Activated T-cell treated with anti-CD3 and anti-CD28 coated beads, Interleukin-2, amount 50 U/mL, for 4 hours (primary cell): ENCODE measurements at places on chromosomes 1 and 21. TPM values are rescaled to one million over a fixed set of nuclear protein-coding genes. Genes with fewer than 3 reads are reported as not detected.

- no peak for DNase-seq
These were observed 7.3 kb upstream of the NRAS start for GRCh38 chr1:114723915-114724314.

DNA sequence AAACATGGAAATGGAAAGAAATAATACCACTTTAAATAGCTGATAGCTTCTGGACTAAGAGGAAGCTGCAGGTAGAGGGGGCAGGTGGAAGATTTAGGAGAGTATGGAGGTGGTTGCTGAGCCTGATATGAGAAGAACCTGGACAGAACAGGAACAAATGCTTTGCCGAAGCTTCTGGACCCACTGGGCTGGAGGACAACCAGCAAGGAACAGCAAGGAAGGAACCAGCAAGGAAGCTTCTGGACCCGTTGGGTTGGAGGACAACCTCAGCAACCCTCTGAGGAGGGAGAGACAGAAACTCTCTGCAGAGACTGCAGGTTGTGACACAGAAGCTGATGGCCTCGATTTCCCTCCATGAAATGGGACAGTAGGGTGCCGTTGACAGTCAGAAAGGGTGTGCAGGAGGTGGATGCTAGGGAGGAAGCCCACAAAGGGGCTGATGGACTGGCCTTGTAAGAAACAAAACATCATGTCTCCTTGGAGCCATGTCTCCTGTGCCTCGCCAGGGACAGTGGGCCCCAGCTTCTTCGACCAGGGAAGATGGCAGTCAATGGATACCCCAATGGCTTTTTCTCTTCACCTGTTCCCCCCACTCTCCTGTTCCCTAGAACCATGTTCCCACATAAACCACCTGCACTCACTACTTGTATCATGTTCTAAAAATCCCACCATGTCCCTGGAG, 8.3 kb upstream of the WNT3A start:
- DNase-seq = no peak

GRCh38 chr21:41170859-41171609, 3.1 kb downstream of the BACE2 start:
- no peak for DNase-seq

DNA sequence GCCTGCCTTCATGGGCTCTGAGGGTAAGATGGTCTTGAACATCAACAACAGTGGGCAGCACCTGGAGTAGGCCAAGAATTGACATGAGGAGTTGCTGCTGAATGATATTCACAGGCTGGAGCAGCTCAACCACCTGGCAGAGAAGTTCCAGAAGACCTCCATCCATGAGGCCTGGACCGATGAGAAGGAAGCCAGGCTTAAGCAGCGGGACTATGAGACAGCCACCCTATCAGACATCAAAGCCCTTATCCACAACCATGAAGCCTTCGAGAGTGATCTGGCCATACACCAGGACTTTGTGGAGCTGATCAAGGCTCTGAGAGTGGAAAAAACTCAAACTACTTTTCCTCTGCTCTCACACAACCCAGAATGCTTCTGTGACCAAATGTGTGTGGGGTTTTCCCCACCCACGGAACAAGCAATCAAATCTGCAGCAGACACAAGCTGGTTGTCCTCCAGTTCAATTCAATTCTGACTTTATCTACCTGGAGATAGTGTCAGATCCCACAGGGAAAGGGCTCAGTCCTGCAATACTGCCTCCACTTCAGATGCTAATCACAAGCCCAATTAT, 12.1 kb upstream of the EPHA10 start:
- no peak for DNase-seq

- no peak for DNase-seq
These were observed 4.5 kb downstream of the PMVK start for GRCh38 chr1:154931940-154932487.

DNA sequence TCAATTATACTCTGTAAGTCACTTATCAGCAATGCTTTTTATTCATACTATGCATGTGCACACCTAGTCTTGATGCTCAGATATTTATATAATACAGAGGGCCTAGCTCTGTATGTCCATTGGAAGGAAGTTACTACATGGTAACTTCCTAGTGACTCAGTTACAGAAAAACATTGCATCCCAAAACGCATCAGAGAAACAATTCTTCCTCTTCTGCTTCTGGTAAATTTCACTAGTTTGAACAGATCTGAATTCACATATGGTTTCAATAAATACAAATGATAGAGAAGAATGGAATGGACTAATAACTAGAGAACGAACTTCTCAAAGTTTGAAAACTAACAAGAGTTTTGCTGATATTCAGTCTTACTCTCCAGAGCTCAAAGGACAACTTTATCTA, 811.3 kb upstream of the ADGRL2 start:
- DNase-seq = no peak

DNA sequence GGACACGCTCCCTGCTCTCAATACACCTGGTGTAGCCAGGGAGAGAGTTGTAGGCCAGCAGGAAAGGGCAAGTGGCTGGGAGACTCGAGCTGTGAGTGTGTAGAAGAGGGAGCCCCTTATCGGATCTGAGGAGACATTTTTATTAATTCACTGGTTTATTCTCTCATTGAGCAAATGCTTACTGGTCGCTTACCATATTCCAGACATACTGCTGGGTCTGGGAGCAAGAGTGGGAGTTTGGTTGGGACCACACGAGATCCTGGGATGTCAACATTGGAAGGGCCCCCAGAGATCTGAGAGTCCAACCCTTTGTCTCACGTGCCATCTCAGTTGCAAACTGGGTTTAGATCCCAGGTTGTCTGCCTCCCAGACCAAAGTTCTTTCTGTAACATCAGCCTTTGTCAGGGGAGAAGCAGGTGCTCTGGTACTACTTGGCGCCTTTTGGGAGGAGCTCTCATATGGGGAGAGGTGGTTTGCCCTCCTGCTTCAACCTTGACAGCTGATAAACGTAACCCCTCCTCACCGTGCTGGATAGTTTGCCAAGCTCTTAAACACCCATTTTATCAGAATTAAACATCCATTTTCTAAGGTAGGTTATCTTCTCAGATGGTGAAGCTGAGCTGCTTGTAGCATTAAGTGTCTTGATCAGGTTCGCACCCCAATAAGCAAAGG, 742 bp downstream of the TMEM222 start:
- no peak for DNase-seq

GRCh38 chr21:25934771-25935224, 200.0 kb downstream of the GABPA start:
- no peak for DNase-seq

- DNase-seq = no peak
These were observed 150.3 kb downstream of the NUF2 start for GRCh38 chr1:163471779-163472650.

The ATF3 gene
- 16.8 TPM for total RNA-seq

The RAVER2 gene
- 1.3 TPM for total RNA-seq

The RNU1-2 gene
- 1,321 TPM for total RNA-seq
